ENCODE measurements at places on chromosomes 7 and 10.

GRCh38 chr10:32307609-32308008 is 39.3 kb downstream of the EPC1 start:
- DNase-seq, result no peak

DNA sequence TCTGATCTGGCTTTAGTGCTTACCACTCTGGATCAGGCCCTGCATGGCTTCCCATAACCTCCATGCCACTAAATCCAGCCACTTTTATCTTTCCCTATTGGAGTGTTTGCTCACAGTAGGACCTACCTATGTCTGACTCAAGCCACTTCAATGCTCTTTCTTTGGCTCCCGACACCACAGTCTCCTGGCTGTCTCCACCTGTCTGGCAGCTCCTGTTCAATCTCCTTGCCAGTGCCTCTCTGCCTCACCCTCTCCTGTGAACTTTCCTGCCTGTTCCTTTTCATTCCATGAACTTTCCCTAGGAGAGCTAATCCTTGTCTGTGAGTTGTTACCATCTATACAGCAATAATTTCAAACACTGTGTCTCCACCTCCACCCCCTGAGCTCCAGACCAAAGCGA is 82.6 kb upstream of the UCN3 start:
- no peak for DNase-seq

- DNase-seq, result peak; percentile 82
Measured at GRCh38 chr10:71383972-71384687, 12.6 kb upstream of the CDH23 start.

- DNase-seq, result no peak
Measured at GRCh38 chr7:113548137-113548536, 370.7 kb downstream of the PPP1R3A start.

DNA sequence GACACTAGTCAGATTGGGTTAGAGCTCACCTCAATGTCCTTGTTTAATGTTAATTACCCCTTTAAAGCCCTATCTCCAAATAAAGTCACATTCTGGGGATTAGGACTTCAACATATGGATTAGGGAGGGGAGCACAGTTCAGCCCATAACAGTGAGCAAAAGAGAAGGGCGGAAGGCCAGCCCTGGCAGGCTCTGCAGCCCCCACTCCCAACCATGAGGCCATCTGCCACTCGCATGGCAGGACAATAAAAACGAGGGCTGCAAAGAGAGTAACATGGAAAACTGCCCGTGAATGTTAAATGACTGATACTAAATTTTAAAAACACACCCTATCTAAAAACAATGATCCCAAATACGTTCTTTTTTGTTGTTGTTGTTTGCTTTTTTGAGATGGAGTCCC is 38.7 kb downstream of the RGS10 start:
- DNase-seq, result no peak

DNA sequence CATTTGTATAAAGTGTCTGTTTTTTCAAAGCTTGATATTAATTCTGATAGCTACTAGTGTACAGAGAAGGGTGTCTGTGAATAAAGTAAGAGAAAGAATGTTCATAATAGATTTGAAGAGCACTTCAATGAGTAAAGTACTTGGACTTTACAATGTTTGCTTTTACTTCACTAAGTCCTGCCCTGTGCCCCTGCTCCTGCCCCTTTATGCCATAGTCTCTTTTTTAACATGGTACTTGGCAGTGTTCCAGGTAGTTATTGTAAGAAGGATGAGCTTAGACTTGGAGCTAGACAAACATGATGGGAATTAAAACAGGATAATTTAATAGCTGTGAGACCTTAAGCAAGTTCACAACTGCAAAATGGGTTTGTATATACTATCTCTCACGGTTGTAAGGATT is 41.0 kb downstream of the ZEB1 start:
- no peak for DNase-seq

DNA sequence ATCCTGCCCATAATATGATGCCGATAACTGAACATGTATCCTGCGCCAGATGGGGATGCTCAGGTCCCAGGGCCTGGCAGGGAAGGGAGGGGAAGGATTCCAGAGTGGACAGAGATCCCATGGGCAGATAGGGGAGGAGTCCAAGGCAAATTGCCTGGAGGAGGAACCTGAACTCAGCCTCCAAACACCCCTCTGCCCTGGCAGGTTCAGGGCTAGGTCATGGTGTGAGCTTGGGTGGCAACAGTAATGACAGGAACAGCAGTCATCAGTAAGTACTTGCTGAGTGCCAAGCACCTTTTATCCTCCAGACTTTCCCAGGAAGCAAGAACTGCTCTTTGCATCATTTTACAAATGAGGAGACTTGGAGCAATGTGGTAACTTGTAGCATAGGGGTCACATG is 3.8 kb upstream of the PALD1 start:
- DNase-seq, result no peak

GRCh38 chr7:31791881-31792280 is 104.9 kb downstream of the PPP1R17 start:
- DNase-seq, result no peak

DNA sequence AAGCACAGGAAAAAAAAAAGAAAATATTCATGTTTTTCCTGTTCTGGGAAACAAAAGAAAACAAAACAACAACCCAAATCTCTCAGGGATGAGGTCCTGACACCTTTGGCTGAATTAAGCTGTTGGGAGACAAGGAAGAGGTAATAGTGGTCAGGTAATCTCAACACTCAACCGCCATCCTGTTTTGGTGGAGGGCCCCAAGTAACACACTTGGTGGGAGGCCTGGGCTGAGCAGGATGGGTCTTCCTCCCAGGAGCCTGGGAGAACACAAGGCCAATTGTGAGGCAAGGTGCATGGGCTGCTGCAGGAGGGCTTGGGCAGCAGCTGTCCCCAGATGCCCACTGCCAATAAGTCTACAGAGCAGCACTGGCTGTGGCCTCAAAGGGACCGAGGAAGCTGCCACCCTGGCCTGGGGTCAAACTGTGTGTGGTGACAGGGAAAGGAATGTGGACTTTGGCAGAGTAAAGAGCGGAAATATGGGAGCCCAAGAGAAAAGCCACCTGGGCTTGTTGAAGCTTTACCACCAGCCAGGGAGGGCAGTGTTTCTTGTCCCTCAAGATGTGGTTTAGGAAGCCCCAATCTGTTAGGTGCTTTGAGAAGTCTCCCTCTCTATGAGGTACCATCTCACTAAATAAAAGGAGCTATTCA is 93.5 kb upstream of the SLC25A13 start:
- DNase-seq, result no peak

- DNase-seq, result no peak
Measured at GRCh38 chr7:910931-911431, 34.6 kb downstream of the GET4 start.

GRCh38 chr7:26348234-26348851 is 56.7 kb downstream of the SNX10 start:
- no peak for DNase-seq

DNA sequence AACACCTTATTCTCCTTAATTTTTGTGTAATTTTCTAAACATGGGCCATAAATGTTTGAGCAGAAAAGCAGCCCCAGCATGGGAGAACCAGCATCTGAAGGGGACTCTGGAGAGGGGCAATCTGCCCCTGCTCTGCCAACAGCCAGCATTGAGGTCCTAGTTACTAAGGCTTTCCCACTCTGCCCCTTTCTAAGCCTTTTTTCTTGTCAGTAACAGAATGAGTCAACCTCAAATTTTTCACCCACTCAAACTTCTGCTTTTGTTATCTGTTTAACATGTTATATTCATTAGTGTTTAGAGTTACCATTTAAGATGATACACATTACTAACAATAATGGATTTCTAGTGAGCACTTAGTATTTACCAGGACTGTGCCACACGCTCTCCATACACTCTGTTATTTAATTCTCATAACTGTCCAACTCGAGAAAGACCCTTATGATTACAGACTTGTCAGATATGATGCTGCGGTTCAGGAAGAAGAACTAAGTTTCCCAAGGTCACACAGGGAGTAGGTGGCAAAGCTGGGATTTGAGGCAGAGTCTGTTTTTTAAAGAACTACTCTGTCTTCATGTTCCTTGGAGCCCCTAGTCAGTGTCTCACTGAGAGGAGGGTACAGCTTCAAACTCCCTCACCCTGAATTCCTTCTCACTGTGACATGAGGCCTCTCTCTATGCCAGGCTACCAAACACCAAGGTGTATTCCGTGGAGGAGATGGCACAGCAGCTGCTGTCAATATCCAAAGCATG is 19.9 kb upstream of the GPAM start:
- peak; percentile 34 for DNase-seq

DNA sequence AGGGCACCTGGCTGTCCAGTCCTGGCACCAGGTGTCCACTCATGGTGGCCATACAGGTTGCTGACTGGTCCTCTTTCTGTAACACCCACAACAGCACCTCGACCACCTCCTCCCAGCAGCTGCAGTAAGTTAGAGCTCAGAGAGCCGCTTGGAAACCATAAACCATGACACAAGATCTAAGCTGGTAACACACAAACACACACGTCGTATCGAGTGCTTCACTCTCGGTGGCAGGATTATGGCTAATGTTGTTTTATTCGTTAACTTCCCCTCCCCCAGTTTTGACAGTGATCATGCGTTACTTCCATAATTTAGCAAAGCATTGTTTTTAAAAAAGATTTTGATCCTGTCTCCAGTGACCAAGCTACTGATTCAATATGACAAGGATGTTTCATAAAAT is 59.7 kb downstream of the CAMK2B start:
- DNase-seq, result no peak

DNA sequence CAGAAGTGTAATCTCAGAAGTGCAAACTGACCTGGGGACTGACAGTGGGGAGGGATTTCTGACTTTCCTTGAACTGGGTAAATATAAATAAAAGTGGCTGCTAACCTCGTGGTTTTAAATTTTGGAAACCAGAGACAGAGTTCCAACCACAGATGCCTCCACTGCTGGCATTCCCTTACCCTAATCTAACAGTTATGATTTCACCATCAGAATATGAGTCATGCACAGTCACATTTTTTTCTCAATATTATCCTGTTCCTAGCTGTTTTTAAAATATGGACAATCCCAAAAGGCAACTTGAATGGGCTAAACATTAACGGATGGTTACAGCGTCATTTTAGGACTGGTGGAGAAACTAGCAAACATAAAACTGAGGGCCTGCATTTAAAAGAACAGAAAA is 264.3 kb upstream of the INHBA start:
- no peak for DNase-seq

DNA sequence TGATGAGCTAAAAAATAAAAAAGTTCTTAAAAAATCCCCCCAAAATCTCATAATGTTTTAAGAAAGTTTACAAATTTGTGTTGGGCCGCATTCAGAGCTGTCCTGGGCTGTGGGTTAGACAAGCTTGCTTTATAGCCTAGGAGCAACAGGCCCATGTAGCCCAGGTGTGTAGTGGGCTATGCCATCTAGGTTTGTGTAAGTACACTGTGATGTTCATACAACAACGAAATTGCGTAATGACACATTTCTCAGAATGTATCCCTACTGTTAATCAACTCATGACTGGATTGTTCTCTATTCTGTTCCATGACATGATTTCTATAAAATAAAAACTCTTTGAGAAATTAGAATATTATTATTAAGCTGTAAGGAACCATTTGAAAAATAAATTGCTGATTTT is 13.0 kb downstream of the MIOS start:
- DNase-seq, result no peak

GRCh38 chr7:50246551-50246950 is 58.0 kb upstream of the IKZF1 start:
- no peak for DNase-seq

GRCh38 chr10:94991243-94991888 is 52.9 kb downstream of the CYP2C9 start:
- no peak for DNase-seq

DNA sequence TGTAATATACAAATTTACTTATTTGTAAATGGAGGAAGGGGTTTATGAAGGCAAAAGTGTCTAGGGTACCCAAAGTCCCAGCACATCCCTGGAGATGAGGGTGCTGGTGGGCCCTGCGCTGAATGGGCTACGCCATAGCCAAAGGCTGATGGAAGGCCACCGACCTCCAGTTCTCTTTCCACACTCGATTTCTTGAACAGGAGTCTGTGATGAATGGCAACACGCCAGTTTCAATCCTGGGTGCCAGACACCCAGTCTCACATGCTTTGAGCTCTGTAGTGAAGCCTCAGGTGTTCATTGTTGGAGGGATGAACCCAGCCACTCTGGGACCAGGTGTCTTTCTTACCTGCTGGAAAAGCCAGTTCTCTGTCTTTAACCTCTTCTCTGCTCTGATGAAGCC is 752 bp downstream of the LRMDA start:
- no peak for DNase-seq

DNA sequence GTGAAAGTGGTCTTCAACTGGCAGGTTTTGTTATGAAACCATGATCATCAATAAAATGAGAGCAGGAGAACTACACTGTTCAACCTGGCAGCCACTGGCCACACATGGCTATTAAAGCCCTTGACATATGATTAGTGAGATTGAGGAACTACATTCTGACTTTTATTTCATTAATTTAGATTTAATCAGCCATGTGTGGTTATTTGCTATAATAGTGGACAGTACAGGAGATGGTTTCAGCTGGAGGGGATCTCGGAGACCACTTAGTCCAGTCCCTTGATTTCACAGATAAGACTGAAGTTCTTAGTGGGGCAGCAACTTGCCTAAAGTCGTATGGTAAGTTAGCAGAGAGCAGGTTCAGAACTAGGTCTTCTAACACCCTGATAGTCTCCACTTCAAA is 111.7 kb upstream of the BMPER start:
- DNase-seq, result no peak

DNA sequence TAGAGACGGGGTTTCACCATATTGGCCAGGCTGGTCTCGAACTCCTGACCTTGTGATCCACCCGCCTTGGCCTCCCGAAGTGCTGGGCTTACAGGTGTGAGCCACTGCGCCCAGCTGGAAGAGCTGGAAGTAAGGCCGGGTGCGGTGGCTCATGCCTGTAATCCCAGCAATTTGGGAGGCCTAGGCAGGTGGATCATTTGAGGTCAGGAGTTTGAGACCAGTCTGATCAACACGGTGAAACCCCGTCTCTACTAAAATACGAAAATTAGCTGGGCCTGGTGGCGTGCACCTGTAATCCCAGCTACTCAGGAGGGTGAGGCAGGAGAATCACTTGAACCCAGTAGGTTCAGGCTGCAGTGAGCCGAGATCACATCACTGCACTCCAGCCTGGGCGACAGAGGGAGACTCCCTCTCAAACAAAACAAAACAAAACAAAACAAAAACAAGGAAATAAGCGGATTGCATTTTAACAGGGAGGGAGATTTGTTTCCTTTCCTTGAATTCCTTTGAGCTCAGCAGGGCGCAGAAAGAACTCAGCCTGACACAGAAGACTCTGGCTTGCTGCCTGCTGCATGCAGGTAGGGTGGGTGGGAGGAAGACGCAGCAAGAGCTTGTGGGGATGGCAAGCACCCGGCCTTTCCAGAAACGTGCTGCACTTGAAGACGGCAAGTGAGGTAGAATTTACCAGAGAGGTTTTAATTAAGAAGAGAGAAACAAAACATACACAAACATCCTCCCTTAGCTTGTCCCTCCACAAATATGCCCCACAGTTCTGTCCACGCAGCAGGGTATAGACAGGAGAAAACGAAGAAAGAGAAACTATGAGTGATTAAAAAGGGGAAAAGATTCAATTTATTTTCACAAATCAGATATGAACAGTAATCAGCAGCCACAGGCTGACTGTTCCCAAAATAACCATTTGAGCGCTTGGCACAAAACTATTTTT is 148.0 kb downstream of the RNF216 start:
- DNase-seq, result no peak

- no peak for DNase-seq
Measured at GRCh38 chr7:67589183-67589582, 592.5 kb downstream of the TYW1 start.

Data from GM20000 (cell line).